ENCODE measurements at places on chromosomes 12 and 14.

DNA sequence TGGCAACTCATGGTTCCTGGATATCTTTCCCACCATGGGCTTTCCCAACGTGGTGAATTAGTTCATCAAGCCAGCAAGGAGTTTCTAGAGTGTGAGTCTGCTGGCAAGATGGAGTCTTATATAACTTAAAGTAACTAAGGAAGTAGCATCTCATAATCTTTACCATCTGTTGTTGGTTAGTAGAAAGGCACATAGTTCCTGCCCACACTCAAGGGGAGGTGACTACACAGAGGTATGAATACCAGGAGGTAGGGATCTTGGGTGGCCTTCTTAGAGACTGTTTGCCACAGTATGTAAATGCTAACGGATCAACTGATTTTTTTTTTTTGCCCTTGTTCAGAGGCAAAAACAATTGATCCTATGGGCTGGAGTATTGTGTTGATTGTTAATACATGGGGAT lies 446.9 kb downstream of the ATP23 start:
- DNase-seq: no peak

GRCh38 chr12:40892528-40892927 lies 200.3 kb downstream of the CNTN1 start:
- no peak for DNase-seq

DNA sequence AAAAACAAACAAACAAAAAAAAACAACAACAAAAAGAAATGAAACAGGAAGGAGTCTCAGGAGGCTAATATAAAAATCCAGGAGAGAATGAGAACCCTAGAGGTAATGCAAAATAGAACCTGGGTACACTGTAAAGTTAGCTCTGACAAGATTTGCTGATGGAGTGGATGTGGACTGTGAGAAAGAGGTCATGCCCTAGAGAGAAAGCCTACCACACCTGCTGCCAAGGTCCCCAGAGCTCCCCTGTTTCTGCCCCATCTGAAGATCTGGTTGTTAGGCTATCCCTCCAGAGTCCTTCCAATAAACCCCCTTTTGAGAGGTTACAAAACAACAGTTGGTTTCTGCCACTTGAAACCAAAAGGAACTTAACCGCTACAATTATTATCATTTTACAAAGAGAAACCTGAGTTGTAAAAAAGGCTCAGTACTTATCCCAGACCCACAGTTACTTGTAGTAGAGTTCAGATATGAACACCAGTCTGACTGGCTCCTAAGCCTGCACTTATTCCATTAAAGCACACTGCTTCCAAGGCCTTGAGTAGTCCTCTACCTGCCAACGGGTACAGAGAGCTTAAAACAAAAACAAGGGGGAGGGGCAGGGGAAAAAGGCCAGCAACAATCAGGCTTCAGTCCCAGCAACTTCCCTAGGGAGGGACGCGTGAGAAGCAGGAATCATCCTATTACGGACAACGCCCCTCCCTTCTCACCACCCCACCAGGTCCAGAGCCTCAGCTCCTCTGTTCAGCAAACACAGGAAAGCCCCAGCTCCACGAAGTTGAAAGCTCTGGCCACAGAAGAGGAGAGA lies 27.7 kb downstream of the PPP1R13B start:
- no peak for DNase-seq

- DNase-seq: no peak
Measured at GRCh38 chr12:95548539-95549391, 2.5 kb downstream of the USP44 start.

- DNase-seq: no peak
Measured at GRCh38 chr12:58412461-58413060, 471.2 kb downstream of the ATP23 start.

DNA sequence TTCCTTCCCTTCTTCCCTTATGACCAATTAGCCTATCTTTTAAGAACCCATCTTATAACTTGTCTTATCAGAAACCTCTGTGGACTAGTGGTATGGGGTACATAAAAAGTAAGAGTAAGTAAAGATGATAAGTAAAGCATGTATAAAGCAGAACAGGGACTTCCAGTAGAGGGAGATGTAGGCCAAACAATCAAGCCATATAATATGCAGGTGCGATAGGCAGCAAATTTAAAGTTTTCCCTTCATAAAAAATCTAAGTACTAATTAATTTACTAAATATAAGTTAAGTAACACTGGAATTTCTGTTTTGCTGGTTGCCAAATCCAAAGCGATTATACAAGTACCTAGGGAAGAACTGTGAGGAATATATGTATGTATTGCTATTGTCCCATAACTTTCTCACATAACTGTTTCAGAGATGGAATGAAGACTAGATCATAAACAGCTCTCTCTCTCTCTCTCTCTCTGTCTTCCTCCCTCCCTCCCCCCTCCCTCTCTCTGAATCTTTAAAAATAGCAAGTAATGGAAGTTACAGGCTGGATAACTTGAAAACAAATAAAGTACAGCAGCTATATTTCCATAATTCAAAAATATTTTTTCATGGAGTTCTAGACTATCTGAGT lies 25.7 kb downstream of the METTL25 start:
- DNase-seq: no peak

GRCh38 chr12:99259040-99259934 lies 388.3 kb upstream of the GARIN6 start:
- DNase-seq: no peak

DNA sequence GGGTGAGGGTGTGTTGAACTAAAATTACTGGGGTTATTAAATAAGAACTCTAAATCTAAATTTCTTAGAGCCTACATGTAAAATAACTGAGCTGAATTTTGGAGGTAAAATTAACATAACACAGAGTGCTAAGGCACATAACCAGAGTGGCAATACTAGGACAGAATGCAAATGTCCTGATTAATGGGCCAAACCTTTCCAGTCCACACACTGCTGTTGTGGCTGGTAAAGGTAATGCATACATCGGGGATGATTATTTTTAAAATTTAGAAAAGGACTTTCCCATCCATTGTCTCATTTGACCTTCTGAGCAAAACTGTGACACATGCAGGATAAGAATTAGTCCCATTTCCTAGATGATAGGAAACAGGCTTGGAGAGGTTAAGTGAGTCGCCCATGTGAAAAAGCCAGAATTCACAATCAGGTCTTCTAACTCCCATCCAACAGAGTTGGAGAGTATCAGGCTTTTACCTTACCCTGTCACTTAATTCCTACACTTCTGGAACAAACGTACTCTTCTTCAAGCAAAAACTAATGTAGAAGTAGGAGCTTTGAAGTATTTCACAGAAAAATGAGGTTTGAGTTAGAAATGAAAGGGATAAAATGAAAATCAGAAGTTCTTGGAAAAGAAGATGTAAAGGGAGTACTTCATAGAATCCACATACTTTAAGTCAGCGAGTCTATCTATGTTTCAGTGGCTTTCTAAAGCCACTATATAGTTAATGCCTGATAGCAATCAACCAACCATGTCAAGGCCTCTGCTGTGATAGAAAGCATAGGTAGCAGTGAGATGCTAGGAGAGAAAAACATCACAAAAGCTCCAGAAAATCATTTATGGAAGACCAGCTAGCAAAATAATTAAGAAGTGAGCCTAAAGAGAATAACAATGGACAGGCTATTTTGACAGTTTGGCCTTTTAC lies 334.9 kb upstream of the DIO2 start:
- no peak for DNase-seq

DNA sequence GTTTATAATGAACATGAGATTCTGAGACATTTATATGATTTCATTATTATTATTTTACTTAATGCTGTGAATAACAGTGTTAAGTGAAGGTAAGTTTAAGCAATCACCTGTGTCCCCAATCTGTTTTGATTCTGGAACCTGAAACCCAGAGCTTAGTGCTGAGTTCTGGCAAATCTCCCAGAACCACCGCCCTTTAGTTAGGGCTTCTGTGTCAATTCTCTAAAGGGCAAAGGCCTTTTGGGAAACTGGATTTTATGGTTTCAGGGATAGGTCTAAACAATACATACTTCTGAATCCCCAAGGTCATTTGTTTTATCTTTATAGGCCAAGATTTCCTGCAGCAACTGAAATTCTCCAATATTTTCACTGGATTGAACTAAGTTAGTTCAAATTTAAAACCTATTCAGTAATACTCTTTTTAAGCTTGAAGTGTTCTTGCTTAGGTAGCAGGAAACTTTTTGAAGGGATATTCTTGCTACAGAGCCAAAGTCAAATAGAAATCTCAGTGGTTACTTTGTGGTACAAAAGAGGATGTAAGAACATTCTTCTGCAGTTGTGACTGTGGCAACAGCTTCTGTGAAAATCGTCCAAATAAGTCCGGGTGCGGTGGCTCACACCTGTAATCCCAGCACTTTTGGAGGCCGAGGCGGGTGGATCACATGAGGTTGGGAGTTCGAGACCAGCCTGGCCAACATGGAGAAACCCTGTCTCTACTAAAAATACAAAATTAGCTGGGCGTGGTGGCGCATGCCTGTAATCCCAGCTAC lies 10.0 kb upstream of the PKP2 start:
- DNase-seq: no peak

DNA sequence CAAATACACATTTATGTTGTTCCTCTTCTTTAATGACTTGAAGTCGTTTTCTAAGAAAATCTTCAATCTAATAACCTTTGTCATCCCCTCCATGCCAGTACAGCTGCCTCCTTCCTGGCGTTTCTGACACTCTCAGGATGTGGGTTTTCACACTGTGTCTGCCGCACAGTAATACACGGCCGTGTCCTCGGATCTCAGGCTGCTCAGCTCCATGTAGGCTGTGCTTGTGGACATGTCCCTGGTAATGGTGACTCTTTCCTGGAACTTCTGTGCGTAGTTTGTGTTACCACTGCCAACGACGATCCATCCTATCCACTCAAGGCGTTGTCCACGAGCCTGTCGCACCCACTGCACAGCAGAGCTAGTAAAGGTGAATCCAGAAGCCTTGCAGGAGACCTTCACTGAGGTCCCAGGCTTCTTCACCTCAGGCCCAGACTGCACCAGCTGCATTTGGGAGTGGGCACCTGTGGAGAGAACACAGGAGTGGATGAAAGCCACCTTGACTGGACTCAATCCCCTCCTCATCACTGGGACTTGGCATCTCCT lies 1095.9 kb downstream of the TMEM121 start:
- no peak for DNase-seq

GRCh38 chr12:57296291-57296690 lies 45.3 kb upstream of the STAC3 start:
- DNase-seq: no peak

- no peak for DNase-seq
Measured at GRCh38 chr14:38490273-38490672, 234.4 kb upstream of the CLEC14A start.

DNA sequence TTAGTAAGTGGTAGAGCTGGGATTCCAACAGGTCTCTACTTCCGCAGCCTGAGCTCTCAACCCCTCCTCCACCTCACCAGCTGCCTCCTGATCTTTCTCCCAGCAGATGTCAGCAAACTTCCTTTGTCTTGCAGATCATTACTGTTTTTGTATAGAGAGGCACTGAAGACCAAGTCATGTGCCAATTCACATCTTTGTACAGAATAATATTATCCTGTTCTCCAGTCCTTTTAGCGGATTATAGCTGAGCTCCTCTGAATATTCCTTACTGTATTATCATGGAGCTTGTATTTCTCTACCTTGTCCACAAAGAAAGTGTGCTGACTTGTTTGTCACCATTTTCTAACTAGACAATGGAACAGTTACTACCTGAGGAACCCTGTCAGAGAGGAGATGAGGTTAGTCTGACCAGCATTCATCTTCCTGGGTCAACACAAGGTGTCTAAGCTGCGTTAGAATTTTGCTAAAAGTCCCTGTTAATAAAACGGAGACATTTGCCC lies 142.3 kb upstream of the ARHGAP5 start:
- no peak for DNase-seq

DNA sequence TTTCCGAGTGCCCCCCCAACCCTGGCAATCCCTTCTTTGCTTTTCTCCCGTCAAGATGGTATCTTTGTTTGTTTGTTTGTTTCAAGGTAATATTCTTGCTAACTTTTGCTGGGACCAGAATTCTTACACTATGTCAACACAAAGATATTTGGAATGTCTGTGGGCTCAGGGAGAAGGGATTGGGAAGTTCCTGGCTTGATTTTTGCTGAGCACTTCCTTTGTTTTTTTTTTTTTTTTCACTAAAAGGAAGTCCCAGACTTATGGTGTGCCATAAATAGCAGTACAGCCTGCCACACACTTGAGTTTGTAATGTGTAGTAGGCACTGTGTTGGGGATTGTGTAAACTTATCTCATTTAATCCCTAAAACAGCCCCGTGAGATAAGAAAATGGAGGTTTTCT lies 11.2 kb upstream of the RNU6-7 start:
- no peak for DNase-seq

DNA sequence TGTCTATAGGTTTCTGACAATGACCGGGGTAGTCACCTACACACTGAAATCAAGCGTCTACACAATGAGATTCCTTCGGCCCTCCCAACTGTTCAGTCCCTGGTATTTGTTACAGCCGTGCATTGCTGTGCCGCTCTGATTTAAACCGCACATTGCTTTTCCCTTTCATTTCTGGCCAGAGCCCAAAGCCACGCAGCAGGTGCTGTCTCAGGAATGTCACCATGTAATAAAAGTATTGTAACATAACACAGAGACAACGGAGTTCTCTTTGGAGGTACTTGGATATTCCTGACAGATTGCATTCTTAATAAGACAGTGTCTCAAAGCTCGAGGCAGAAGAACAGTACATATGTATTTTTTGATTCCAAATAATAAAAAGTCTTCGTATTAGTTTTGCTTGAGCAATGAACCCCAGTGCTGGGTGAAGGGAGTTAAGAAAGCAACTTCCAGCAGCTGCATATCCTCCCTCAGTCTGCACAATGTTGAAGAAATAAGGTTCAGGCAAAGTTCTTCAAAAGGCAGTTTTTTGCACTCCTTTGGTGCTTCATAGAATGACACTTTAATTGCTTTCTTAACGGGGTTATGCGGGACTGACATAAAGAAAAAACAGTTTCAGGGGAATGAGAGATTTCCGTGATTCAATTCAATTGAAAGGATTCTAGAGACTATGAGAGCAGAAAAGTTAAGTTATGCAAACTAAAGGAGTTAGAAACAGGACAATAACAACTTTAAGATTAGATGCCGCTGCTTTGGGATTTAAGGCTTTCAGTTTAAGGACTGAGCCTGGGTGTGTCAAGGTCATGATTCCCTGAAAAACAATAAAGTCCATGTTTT lies 288.7 kb upstream of the FLRT2 start:
- DNase-seq: no peak

DNA sequence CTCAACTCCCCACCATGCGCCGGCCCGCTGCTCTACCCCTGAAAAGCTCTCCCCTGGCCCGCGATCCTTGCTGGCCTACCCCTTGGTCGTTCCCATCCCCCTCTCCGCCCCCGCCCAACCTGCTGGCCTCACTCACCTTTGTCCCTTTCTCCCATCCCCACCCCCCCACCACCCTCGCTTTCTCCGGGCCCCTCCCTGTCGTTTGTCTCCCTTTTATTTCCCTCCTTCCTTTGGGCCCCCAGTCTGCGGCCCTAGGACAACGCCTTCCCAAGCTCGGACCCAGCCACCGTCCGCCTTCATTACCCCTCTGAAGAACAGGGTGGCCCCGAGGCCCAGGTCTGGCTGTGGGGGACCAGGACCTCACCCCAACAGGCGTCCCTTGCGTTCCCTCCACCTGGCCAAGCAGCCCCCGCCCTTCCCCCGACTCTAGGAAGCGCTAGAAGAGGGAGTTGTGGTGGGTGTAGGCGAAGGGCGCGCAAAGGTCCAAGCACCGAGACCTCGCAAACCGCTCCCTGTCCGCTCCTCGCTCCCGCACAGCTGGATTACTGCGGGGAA lies 6.9 kb upstream of the SLC7A7 start:
- no peak for DNase-seq

Measured in glomerular endothelial cell (primary cell).